Mammary epithelial cell (primary cell): ENCODE measurements at places on chromosomes 5 and 9. TPM values are rescaled to one million over a fixed set of nuclear protein-coding genes. Genes with fewer than 3 reads are reported as not detected.

Gene HSPB3
- not detected for total RNA-seq

GRCh38 chr5:40599676-40600075, 80.0 kb upstream of the PTGER4 start:
- DNase-seq, result no peak

GRCh38 chr9:92432350-92432749, 8.1 kb upstream of the OMD start:
- no peak for DNase-seq

GRCh38 chr5:164335837-164336236, 830.4 kb downstream of the MAT2B start:
- peak; percentile 77 for DNase-seq

GRCh38 chr5:13276156-13276555, 668.3 kb downstream of the DNAH5 start:
- DNase-seq, result peak; percentile 61

DNA sequence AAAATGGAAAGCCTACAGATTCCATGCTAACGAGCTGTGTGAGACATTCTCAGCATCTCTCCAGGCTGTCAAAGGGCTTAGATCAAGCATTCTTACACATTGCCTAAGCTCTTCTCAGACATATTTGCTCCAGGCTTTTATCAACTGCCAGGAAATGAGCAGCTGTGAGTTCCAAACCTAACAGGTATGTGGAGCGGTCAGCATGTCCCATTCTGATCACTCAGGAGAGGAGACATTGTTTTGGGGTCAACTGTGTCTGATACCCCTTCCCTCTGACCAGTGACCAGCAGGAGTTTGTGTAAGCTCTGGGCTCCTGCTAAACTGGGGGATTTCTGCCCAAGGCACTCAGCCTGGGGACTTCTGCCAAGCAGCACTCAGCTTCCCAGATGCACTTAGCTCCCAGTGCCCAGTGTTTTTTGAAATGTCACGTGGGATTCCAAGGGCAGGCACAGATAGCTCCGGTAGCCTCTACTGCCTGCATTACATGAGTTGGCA, 229.1 kb downstream of the SEC61B start:
- no peak for DNase-seq
